ENCODE measurements at places on chromosomes 2 and 18.

DNA sequence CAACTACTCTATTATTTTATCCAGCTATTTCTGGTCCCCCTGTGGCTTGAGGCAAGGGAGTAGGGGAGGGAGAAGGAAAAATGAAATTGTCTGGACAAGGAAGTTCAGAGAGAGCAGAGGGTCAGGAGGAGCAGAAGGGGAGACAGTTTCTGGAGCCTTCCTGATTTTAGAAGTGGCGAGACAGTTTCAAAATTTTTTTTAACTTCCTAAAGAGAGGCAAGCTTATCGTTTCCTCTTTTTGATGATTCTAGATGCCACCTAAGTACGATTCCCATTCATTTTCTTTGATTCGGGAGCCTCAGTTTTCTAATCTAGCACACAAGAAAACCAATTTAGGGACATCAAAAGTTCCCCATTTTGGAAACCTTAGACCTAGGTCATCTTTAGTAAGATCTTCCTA is 96.9 kb upstream of the B3GNT2 start:
- DNase-seq = no peak

DNA sequence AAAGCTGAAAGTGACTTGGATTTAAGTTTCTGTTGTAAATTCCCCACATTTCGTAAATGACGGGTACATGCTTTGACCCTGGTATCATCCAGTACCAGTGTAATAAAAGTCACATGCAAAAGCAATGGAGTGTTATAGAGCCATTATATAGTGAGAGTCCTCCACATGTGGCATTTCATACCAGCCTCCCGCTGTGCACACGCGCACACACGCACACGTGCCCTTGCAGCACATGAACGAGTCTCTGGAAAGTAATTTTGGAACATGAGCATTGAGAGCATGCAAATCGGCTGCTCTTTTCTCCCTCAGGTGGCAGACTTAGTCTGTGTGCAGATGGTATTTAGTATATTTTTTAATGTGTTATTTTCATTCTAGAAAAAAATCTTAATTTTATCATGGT is 198.1 kb downstream of the ZNF407 start:
- no peak for DNase-seq

DNA sequence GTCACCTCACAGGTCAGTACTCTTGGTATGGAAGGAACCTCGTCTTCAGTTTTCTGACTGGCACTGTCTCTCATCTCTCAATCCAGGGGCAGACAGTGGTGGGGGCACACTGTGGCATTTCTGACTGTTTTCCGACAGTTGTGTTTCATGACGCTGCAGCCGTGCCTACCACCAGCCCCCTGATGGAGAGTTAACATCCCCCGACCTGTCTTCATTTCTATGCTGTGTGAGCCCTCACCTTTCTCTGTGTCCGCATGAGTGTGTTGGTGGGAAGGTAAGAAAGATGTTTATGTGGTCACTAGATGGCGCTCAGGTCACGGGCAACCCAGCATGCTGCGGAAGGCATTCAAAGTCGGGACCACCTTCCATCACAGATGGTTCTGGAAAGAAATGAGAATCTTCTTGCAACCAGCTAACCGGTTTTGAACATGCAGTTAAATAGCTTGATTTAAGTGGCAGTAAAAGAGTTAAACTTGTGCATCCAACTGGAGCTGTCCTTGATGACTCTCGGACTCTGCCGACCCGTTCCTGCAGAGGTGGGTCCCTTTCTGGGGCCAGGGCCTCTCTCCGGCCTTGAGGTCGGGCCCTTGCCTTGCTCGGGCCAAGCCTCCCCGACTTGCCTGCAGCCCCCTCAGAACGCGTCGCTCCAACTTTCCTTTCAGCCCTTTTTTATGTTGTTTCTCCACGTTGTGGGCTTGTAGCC is 92.4 kb downstream of the DYSF start:
- DNase-seq = peak; percentile 48

DNA sequence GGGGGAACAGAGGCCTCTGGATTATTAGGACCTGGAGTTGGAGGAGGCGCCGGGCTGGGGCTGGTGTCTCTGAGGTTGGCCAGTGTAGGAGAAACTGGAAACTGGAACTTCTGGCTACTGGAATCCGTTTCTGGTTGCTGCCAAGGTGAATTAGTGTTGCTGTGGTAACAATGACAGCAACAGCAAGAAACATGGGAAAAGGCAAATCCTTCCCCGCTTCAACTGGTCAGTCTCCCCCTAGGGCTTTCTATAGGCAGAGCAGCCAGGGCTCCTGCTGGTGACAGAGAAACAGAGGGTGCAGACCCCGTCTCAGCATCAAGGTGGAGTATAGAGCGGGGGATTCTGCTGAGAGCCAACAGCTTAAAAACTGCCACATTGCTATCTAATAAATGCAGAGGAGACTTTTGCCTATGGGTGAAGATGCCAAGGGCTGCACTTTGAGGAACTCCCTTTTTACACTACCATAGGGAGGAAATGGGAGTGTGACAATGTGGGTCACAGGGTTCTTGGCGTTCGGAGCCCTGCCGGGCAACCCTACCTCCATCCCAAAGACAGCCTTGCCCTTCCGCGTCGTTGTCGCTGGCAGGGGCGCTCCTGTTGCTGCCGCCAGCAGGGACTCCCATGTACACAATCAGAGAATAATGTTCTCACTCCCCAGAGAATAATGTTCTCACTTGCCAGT is 81.4 kb upstream of the CABLES1 start:
- DNase-seq = no peak

- no peak for DNase-seq
Observed at GRCh38 chr2:42147641-42148274, 21.4 kb upstream of the EML4 start.

DNA sequence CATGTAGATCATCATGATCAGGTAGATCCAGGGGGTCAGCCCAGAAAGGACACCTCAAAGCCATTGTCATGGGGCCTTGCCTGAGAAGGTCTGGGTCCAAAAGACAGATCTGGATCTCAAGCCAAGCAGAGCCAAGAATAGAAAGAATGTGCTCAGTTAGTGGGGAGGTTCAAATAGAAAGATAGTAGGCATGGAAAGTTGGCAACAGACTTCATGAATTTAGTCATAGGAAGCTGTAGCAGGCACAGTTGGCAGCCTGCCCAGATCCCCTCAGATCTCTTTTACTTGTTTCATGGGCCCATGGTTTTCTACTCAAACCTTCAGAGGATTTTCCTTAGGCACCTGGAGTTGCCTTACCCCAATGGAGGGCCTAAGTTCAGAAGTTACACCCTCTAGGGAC is 767.0 kb downstream of the SLC4A3 start:
- DNase-seq = no peak

DNA sequence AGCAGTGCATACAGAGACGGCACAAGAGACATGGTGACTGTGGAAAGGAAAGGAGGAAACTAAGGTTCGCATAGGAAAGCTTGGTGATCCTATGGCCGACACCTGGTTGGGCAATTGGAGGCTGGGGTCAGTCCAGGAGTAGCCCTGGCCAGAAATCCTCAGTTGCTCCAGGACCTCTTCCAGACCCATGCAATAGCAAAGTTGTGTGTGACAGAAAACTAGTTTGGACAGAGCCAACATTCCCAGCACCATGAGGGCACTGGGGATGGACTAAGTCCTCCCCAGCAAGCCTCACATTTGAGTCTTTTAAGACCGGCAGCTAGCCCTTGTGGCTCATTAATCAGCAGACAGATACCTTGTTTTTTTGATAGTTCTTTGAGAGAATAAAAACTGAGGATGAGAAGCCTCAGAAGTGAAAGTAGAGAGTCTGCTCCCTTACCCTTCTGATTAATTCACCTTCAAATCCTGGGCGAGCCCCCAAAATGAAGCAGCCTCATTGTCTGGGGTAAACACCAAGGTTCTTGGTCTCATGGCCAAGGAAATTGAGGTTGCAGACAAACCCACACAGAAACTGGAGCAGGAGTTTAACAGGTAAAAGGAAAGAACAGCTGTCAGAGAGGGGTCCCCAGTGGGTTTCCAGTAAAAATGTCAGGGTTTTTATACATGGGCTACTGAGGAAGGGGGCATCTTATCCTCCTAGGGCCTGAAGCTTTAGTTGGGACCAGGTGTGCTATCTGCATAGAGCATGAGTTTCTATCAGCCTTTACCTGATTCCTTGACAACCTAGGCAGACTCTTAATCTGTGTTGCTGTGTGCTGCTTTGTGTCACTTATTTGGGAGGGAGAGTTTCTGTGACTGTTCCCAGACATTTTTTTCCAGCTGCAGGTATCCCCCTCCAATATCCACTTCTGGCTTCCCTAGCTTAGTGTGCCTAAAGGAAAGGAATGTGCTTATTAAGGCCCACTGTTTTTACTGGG is 39.1 kb downstream of the STK17B start:
- DNase-seq = no peak

DNA sequence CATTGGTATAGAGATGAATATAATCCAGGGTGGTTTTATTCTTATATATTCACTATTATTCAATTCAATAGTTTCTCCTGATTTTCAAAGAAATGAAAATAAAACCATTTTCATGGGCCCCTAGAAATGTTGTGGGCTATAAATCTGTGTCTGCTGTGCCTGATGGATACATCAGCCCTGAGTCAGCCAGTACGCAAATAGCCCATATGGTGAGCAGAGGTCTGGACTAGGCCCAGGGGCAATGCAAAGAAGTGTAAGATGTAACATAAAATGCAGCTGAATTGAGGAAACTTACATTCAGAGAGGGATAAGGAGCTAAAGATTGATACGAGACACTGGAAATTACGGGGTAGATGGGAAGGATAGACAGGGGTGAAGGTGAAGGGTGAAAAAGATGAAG is 122.5 kb downstream of the MAIP1 start:
- DNase-seq = no peak

DNA sequence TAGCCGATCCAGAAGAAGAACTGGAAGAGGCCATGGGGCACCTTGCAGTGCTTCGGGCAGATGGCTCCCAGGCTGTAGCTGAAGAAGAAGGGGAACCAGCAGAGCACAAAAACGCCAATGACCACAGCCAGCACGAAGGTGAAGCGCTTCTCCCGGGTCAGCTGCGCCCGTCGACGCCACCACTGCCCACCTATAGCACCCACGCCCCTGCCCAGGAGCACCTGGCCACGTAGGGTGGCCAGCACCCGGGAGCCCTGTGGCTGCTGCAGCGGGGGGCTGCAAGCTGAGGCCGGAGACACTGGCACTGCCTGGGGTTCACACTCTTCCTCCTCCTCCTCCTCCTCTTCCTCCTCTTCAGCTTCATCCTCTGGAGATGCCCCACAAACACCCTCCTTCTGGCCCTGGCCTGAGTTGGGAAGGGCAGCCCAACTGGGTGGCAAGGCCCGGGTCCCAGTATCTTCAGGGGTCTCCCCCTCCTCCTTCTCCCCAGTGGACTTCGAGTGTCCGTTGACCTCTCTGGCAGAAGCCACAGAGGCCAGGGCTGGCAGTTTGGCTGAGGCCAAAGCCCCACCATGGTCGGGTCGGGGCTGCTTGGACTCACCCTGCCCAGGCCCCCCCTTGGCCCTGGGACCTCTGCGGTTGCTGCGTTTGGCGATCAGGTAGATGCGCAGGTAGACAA is 1.3 kb downstream of the ADRA2B start:
- DNase-seq = no peak

DNA sequence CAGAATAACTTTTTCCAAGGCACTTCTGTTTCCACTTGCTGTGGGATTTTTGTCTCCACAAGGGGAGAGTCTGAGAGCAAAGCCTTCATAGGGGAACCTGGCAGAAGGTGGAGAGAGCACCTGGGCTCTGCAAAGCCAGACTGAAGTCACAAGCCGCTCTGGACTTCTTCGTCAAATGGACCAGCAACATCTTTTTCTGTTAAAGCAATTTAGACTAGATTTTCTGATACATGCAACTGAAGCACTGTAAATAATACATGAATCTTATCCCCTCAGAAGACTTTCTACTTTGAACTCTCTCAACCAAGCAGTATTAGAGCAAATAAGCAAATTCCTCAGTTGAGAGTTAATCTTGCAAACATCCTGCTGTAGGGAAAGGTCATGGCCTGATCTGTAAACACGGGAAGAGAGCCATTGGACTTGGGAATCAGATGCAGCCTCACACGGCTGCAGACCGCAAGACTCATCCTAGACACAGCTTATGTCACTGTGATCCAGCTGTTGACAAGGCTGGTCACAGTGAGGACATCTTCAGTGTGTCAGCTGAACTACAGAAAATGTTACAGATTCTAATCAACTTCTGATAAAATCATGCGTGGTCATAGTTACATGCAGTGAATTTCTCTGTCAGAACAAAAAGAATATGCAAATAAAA is 3.2 kb downstream of the SH3YL1 start:
- no peak for DNase-seq

DNA sequence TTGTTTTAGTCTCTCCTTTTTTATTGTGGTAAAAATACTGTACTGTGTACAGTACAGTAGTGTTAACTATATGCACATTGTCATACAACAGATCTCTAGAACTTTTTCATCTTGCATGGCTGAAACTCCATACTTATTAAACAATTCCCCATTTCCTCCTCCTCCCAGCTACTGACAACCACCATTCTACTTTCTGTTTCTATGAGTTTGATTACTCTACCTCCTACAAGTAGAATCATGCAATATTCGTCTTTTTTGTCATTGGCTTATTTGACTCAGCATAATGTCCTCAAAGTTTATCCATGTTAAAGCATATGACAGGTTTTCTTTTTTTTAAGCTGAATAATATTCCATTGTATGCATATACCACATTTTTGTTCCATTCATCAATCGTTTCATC is 338.2 kb downstream of the AGPS start:
- DNase-seq = no peak

GRCh38 chr2:240595381-240596079 is 9.0 kb downstream of the CAPN10 start:
- DNase-seq = peak; percentile 58

- no peak for DNase-seq
Observed at GRCh38 chr2:216689397-216689796, 6.0 kb downstream of the IGFBP5 start.

GRCh38 chr2:181516992-181517391 is 59.8 kb downstream of the ITGA4 start:
- DNase-seq = no peak

DNA sequence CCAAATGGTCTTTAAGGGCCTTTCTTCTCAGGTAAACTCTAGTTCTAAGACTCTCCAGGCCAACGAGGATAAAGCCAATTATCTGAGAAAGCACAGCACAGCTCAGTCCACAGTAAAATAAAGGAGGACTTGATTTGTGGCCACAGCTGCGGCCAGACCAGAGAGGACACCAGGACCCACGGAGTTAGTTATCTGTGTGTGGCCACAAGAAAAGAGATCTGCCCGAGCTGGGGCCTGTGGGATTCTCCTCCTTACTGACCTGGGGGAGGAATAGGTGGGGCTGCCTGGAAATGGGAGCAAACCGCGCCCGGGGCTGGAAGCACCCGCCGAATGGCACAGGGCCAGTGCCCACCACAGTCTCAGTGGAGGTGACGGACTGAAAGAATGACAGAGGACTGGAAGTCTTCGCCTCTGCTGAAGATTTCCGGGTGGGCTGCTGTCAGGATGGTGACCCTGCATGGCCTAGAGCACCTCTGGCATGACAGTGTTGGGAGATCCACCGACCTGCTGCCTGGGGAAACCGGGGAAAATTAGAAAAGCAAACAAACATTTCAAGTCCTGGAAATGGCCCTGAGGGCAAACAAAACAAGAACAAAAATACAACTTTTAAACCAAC is 13.3 kb downstream of the PROC start:
- no peak for DNase-seq

GRCh38 chr18:70672581-70672980 is 383.7 kb downstream of the SOCS6 start:
- DNase-seq = no peak
